Left renal pelvis (tissue), 4 donors: ENCODE measurements at places on chromosomes 1 and 21. TPM values are rescaled to one million over a fixed set of nuclear protein-coding genes. Genes with fewer than 3 reads are reported as not detected.

- no peak for DNase-seq
Observed at GRCh38 chr1:114201486-114201885, 47.8 kb upstream of the SYT6 start.

DNA sequence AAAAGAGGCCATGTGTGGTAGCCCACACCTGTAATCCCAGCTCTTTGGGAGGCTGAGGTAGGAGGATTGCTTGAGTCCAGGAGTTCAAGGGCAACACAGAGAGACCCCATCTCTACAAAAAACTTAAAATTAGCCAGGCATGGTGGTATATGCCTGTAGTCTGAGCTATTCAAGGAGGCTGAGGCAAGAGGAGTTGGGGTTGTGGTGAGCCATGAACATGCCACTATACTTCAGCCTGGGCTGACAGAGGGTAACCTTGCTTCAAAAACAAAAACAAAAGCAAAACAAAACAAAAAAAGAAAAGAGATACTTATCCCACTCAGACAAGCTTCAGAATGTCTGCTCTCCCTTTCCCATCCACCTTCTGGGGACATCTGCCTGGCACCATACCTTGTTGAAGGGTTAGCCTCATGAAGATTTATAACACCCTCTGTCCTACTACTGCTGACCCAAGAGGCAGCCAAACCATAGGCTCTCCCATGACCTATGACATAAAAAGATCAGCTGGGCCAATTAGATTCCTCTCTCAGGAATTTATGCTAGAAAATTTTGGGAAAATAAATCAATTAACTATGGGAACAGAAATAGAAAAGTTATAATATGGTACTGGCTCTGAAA, 13.2 kb downstream of the TMCO1 start:
- no peak for DNase-seq

DNA sequence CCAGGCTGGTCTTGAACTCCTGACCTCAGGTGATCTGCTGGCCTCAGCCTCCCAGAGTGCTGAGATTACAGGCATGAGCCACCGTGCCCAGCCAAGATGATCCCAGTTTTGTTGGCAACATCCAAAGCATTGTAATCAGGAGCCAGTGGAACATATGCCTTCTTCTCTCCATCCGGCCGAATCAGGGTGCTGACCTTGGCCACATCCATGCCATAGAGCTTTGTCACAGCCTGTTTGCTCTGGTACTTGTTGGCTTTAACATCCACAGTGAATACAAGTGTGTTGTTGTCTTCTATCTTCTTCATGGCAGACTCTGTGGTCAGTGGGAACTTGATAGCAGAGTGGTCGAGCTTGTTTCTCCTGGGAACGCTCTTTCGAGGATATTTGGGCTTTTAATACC, 17.1 kb downstream of the TNFRSF8 start:
- no peak for DNase-seq

DNA sequence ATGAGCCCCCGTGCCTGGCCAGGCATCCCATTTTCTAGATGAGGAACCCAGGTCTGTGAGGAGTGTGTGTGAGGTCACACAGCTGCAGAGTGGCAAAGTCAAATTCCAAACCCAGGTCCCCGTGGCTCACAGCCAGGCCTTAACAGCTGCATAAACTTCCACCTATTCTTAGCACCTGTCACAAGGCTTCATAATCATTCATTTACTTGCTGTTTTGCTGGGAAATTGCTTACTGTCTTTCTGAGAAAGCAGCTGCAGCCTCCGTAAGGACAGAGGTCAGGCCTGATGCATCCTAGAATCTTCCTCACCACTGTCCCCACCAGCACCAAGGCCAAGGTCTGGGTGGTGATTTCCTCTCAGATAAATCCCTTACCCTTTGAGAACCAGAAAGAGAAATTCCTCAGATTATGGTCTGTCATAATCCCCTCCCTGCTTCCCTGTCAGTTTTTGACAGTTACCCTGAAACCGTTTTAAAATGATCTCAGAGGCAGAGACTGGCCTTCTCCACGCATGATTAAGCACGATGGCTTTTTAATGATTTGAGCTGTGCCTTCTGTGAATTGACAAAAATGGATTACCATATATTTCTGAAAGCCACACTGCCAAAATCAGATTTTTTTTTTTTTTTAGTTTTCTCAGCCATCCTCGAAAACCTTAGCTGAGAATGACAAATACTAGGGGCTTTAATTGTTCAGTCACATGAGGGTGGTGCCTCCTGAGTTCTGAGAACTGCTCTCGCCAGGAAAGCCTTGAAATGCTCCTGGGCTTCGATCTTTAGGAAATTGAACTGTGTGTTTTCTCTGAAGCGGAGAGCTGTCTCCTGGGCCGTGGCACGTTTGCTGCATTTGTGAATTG, 70.0 kb upstream of the SELENON start:
- no peak for DNase-seq

- no peak for DNase-seq
Observed at GRCh38 chr1:116564426-116564825, 6.4 kb downstream of the CD58 start.

DNA sequence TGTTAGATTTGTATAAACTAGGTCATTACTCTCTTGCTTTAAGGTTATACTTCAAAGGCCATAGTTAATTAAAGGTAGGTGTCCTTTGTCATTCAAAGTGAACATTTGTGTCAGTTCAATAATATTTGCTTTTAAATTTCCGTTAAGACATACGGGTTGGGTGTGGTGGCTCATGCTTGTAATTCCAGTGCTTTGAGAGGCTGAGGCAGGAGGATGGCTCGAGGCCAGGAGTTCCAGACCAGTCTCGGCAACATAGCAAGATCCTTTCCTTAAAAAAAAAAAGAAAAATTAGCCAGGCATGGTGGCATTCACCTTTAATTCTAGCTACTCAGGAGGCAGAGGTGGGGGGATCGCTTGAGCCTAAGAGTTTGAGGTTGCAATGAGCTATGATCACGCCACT, 80.4 kb downstream of the KIF26B start:
- DNase-seq = no peak

DNA sequence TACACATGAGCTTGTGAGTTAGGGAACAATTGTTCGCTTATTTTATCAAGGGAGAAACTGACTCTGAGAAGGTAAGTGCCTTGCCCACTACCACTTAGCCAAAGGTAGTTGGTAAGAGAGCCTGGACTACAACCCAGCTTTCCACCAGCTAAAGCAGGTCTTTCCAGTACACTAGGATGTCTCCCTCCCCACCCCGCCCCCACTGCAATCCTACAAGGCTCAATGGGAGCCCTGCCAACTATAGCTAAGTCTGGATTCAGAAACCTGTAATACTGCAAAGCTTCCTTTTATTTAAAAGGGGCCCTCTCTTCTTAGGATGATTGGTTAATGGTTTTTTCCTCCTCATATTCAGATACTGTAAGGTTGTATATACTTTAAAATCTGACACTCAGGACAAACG, 102.0 kb upstream of the C8B start:
- DNase-seq = peak; percentile 29

GRCh38 chr1:200029035-200029821, 1.7 kb downstream of the NR5A2 start:
- DNase-seq = no peak

DNA sequence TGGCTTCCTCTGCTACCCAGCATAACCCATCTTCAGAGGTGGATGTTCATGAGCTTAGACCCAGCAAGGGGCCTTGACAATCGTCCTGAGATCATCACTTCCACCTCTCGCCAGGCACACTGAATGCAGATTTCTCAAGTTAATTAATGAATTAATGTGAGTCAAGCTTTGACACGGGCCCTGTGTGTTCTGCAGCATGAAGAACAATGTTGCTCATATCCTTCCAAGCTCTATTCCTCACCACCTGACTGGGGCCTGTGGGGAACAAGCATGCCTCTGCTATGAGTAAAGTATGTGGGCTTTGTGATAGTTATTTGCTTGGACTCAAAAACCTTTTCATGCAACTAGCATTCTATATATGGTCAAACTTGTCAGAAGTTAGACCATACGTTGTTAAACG, 122.0 kb downstream of the SEC16B start:
- no peak for DNase-seq

The NDC1 gene
- 35.0 TPM for polyA plus RNA-seq

The OR2L5 gene
- not detected for polyA plus RNA-seq

The DCDC2B gene
- polyA plus RNA-seq = 1.1 TPM
